ENCODE measurements at places on chromosomes 2 and 18.

DNA sequence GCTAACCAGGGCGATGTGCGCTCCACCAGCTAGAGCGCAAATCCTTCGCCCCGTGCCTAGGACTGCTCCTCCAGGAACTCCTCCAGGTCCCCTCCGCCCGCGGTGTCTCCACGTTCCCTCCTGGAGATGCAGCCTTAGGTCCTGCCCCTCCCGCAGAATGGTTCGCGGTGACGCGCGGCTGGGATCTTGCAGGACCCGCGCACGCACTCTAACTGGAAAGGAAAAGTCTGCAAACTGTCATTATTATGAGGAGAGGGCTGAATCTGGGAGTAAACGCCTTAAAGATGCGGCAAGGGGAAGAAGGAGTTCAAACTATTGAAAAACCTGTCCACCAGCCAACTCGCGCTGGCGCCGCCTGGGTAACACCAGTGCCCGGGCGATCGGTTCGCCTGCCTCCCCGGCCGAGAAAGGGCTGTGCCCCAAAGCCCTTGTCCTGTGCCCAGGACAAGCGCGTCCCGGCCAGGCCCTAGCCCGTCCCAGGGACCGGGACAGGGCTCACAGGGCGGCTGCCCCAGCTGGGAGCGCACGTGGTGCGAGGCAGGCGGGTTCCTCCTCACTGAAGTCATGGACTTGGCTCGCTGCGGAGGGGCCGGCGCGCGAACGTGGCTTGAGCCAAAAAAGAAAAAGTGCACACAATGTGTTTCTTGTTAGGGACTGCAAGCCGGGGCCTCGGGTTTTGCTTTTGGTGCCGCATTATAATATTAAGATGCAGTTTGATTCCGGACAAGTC, 5.5 kb upstream of the ID2 start:
- DNase-seq = peak; percentile 87

DNA sequence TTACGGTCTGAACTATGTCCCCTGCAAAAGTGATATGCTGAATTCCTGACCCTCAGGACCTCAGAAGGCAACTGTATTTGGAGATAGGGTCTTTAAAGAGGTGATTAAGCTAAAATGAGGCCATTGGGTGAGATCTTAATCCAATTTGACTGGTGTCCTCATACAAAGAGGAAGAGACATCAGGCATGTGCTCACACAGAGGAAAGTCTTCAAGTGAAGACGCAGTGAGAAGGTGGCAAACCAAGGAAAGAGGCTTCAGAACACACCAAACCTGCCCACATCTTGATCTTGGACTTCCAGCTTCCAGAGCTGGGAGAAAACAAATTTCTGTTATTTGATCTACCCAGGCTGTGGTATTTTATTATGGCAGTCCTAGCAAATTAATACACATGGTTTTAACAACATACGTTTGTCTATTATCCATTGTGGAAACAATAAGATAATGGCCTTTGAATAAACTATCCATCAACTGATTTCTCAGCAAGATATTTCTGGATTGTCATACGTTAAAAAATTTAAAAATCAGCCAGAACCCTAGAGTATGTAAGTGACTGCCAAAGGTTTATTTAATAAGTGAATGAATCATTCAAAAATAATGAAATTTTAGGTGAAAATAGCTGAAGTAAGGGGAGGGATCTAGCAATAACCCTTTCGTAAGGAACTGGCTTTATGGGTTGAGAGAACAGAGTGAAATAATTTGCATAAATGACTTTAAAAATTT, 6.5 kb downstream of the WIPF1 start:
- peak; percentile 74 for DNase-seq

DNA sequence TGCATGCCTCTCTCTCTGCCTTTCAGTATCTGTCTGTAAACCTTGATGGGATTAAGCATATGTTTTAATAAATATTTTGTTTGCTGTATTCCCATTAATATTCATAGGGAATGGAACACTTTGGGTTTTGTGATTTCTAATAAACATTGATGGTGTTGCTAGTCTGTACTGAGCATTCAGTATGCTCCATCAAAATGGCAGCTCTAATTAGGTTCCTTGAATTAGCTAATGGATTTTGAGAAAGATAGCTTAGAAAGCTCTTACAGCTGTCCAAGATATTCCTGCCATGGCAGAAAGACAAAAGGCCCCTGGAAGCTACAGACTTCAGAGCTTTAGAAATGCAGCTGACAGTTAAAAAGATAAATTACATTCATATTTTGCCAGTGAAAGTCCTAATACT, 199.2 kb upstream of the NRP2 start:
- DNase-seq = no peak

- DNase-seq = peak; percentile 65
These were observed 46.1 kb upstream of the PLB1 start for GRCh38 chr2:28449488-28450395.

- no peak for DNase-seq
These were observed 33.0 kb downstream of the SLC35F5 start for GRCh38 chr2:113723411-113723810.

GRCh38 chr2:95539836-95540235, 52.0 kb upstream of the TRIM43 start:
- no peak for DNase-seq

- peak; percentile 68 for DNase-seq
These were observed 316.4 kb downstream of the DSEL start for GRCh38 chr18:67199993-67200617.

DNA sequence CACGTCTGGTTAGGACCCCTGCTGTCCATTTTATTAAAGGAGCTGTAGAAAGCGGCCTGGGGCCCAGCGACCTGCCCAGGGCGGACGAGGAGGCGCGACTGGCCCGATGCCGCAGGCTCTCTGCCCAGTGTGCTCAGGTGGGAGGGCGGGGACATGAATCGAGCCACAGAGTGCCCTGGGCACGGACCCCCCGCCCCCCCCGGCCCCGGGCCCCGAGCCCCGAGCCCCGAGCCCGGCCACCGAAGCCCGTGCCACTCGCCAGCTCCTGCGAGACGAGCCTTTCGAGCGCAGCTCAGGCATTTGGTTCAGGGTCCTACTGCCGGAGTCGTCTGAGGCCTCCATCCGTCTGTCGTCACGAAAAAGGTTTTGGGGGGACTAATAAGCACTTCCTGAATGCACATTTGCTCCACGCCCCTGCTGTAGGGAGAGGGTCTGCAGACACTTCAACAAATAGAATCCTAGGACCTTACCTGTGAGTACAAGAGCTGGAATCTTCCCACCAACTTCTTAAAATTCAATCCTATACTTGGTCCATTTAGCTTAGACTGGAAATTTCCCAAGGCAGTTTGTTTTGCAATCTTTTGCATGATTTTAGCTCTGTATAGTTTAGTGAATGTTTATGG, 602 bp upstream of the ADAM17 start:
- no peak for DNase-seq

- peak; percentile 94 for DNase-seq
These were observed 5.9 kb upstream of the RPL37A start for GRCh38 chr2:216492597-216493333.

DNA sequence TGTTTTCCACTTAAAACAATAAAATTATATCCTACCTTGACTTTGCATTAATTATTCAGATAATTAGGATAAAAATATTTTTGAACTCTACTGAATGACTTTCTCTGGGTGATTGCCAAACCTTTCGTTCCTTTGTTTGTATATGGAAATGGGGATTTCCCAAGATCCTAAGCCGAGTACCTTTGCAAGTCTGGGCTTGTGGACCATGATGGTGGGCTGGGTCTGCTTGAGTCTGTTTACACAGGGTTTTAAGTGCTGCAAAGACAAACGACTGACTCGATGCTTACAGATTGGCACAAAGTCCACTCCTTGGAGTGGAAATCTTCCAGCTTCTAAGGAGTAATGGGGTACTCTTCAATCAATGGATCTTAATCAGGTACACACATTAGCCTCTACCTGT, 659.5 kb downstream of the TSN start:
- DNase-seq = no peak

- peak; percentile 82 for DNase-seq
These were observed 39.6 kb upstream of the SCN1A start for GRCh38 chr2:166167449-166167848.

- DNase-seq = no peak
These were observed 233.4 kb upstream of the COPS8 start for GRCh38 chr2:236852100-236852976.

GRCh38 chr2:2229626-2230432, 101.2 kb downstream of the MYT1L start:
- peak; percentile 11 for DNase-seq

DNA sequence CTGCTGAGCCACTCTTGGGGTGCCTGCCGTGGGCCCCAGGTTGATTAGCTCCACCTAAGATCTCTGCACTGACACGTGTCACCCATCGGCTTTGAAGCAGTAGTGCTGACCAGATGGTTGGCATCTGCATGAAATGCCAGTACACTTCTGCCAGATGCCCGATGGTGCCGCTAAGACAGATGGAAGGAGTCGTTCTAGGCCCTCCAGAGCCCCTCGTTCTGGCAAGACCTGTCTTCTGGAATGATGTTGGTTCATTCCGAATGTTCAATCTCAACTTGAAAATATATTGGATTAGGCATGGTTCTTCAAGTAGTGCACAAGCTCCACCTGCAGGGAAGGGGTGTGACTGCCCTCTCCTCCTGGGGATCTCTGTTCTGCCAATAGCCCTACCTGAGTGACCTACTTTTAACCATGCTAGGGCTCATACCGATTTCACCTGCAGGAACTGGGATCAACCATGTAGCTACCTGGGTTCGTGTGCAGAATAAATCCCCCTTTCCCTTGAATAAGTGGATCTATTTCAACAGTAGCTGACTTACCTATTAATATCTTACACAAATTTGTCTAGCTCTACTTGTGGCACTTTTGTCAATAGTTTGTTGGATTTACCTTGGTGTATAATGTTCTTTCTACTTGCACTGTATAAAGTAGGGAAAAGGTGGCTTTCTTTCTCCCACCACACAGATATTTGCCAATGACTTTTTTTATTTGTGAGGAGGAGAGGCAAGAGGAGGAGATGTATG, 342.6 kb downstream of the CTNNA2 start:
- peak; percentile 13 for DNase-seq

- peak; percentile 40 for DNase-seq
These were observed 81.8 kb upstream of the CREB1 start for GRCh38 chr2:207448006-207448405.

DNA sequence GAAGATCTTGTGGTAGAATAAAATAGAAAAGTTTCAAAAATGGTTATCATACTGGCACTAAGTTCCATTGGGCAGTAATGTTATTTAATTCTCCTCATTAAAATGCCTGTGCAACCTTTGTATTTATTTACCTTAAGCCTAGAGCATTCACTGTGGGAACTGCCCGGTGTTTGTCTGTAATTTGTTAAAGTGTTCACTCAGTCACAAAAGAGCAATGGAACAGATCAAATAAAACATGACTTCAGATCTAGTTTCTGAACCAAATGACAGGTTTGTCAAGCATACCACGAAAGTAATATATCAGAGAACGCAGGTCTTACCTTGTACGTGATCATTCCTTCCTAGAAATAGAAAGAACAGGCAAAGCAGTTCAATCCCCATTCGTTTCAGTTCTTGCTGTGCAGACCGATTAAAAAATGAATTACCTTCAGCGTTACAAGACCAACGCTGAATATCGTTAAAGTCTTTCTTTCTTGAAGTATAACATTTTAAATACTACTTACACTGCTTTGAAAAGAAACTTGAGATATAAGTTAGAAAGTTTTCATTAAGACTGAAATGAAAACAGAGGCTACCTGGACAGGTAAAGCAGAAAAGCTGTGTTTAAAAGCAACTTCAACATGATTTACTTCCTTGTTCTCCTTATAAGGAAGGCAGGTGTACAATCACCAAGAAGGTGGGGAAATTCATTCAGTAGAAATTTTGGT, at the start of gene ITGB6:
TSS of gene ITGB6 (minus strand) at position 590 of the 707 bp plus-strand sequence. CDS start at position 381, 209 bp downstream.
- no peak for DNase-seq

- no peak for DNase-seq
These were observed 16.8 kb downstream of the KCNH7 start for GRCh38 chr2:162821718-162822117.

DNA sequence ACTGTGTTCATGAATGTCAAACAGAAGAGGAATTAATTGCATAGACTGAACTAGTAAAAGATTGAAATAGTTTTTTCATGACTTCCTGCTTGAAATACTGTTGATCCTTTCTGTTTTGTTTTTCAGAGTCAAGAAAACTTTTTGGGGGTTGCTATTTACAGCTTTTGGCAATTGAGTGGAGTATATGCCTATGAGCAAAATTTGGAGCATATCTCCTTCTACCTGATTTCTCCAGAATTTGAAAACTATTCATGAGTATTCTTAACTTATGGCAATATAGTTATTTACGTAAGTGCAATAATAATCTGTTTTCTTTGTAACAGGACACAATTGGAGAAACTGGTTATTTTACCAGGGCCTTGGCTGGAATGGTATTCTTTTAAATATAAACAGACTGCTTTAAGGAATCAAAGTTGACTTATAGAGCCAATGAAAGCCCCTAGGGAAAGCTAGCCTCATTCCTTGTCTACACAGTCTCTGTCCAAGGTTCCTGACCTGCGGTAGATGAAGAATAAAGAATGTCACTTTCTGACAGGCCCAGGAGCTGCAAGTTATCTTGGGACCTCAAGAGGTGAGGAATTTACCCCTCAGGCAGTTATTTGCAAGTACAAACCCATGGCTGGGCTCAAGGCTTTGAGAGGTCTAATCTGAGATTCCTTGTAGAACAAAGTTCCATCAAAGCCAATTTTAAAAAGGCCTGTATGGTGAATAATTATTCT, 193.5 kb upstream of the NDUFV2 start:
- DNase-seq = no peak

DNA sequence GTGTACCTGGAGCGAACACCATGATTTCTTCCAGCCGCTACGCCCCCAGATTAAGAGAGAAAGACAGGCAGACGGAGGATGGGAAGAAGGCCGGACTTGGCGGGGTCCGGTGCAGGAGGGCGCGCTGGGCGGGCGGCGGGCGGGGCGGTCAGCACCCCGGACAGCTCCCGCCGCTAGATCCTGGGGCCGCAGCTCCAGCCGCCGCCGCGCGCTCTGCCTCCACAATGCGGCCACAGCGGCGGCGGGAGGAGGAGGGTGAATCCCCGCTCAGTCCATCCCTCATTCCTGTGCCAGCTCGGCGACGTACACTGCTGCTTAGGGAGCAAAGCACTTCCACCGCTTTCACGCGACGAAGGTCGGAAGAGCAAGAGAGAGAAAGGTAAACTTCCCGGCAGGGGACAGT, at the start of gene AKAIN1:
TSS of gene AKAIN1 (minus strand) at position 226 of the 403 bp plus-strand sequence. CDS start at position 22, 204 bp downstream.
- peak; percentile 19 for DNase-seq

DNA sequence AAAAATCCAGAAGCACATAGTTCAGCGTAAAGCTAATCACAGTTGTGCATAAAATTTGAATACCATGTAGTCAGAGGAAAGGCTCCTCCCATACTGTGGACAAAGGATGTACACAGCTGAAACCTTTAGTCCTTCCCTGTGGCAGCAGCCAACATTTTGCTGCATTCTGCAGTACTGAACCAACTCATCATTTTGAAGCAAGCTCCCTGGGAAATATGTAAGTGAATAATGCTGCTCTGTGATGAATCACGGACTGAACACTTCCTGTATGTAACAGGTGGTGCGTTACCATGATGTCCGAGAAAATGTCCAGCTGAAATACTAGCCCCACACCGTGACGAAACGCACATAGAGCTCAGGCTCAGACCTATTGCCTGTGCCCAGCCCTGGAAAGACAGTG, 421.1 kb upstream of the RAB12 start:
- DNase-seq = peak; percentile 29

All from EH (cell line).